AG20443 (cell line): ENCODE measurements at places on chromosomes 11 and 22.

GRCh38 chr11:75850787-75851186, 35.8 kb downstream of the UVRAG start:
- peak; percentile 8 for DNase-seq

DNA sequence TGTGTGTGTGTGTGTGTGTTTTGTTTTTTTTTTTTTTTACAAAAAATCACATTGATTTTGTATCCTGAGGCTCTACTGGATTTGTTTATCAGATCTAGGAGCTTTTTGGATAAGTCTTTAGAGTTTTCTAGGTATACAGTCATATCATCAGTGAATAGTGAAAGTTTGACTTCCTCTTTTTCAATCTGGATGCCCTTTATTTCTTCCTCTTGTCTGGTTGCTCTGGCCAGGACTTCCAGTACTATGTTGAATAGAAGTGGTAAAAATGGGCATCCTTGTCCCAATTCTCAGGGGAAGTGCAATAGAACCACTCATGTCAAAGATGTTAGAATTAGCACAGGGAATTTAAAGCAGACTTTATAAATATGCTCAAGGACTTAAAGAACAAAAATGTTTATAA, 32.6 kb upstream of the PRDM11 start:
- no peak for DNase-seq

GRCh38 chr11:3920148-3920852, 64.8 kb downstream of the STIM1 start:
- peak; percentile 49 for DNase-seq

DNA sequence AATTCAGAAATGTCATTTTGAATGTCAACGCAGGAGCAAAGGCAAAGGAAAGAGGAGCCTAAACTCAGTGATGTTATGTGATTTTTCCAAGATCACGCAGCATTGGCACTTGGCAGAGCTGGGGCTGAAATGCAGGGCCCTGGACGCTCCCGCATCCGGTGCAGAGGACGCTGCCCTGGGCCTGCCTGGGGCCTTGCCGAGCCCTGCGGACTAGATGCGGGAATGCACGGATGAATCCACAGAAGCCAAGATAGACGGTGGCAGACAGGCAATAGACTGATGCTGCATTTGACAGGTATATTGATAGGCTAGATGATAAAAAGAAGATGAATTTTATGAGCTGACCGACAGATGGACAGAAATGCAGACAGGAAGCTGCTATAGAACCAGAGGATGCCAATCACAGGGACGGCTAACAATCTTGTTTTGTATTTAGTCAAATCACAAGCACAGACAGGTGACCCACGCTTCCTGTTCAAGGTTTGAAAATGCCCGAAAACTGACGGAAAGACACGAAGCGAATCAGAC, 696 bp upstream of the MARK2 start:
- no peak for DNase-seq

- DNase-seq: no peak
Measured at GRCh38 chr11:75383246-75383645, 16.1 kb upstream of the RPS3 start.

DNA sequence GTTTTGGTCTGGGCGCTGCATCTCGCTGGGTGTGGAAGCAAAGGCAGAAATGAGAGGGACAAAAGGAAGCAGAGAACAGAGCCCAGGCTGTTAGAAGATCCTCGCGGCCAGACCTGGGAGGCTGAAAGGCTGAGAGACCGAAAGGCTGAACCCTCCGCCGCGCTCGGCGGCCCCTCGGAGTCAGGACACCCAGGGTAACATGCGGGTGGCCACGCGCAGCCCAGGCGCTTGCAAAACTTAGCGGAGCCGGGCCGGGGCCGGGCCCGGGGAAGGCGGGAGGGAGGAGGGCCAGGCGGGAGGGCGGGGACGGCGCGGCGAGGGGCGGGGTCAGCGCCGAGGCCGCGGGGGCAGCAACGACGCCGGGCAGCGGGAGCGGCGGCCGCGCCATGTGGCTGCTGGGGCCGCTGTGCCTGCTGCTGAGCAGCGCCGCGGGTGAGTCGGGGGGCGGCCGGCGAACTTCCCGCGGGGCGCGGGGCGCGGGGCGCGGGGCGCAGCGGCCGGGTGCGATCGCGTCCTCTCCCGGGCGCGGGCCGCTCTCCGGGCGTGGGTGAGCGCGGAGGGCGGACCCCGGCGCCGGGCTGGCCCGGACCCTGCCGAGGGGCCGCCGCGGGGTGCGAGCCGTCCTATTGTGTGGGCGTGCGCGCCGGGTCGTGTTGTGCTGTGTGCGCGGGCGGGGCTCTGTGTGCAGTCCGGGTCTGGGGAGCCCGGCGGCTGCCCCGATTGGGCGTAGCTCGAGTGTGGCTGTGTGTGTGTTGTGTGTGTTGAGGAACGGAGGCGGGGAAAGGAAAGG, at the start of gene LDLRAD3:
TSS of gene LDLRAD3 (plus strand) at position 350 of the 790 bp plus-strand sequence. CDS start at position 387, 37 bp downstream.
- DNase-seq: peak; percentile 96

GRCh38 chr11:69475866-69476471, 5.5 kb upstream of the LINC01488 start:
- DNase-seq: no peak

DNA sequence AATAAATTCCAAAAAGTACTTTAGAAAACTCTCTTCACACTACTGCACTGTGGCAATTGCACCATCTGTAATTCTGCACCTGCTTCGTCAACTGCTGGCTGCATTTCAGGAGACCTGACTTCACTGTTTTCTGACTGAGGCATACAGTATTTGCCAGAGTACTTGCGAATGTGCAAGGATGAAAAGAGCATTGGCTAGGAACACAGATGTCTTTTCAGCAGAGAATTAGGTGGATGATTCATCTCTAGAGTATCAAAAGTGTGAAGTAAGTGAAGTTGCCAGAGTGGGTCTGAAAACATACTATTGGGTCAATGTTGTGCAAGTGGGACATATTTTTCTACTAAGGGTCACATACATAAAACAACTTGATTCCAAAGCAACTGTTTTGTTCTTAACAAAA, 427.5 kb upstream of the CCDC90B start:
- DNase-seq: peak; percentile 24

- DNase-seq: no peak
Measured at GRCh38 chr11:7300281-7300680, 48.6 kb downstream of the SYT9 start.
